NCI-H1048 (cell line): ENCODE measurements at places on chromosomes 1 and 21.

DNA sequence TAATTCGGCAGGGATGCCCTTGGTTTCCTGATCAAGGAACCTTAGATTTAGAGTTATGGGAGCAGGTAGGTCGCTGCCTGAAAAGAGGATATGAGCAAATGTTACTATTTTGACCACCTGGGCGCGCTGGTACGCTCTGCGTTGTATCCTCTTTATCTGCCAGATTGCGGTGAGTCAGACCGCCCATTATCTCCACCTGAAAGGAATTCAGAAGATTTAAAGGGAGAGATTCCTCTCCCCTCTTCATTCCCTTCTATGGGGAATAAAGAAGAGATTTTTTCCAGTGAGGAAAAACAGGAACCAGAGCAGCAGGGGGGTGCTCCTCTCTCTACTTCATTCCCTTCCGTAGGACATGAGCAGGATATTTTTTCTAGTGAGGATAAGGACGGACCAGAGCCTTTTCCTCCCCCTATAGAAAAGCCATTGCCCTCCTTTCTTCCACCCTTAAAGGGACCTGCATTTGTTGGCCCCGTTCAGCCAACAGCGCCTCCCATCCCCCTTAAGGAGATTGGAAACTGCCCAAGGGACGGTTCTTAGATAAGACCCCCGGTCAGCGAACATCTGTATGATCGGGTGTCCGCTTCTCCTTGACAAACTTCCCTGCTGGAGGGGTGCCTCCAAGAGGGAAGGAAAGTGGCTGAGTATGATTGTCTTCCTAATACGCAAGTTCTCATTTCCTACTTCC, 34.1 kb downstream of the CLCA1 start:
- no peak for DNase-seq

DNA sequence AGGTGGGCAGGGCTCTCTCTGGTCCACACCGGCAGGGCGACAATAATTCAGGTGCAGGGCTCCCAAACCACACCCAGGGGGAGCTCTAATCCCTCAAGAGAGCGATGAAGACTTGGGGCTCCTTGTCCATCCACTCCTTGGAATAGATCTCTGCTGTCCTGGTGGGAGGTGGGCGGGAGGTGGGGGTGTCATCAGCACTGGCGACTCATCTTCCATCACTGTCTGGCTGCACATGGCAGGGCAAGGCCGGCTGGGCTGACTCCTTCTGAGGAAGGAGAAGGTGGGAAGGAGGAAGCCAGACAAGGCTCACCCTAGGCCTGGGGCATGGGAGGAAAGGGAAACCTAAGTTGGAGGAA, 29.3 kb downstream of the TNNT2 start:
- no peak for DNase-seq

GRCh38 chr1:94602802-94603625, 61.5 kb upstream of the F3 start:
- no peak for DNase-seq

GRCh38 chr1:12064073-12064969, 1.2 kb downstream of the TNFRSF8 start:
- DNase-seq: no peak

GRCh38 chr1:180947499-180947885, 34.8 kb downstream of the KIAA1614 start:
- DNase-seq: no peak

- no peak for DNase-seq
Measured at GRCh38 chr1:201945157-201945556, 1.2 kb downstream of the LMOD1 start.

DNA sequence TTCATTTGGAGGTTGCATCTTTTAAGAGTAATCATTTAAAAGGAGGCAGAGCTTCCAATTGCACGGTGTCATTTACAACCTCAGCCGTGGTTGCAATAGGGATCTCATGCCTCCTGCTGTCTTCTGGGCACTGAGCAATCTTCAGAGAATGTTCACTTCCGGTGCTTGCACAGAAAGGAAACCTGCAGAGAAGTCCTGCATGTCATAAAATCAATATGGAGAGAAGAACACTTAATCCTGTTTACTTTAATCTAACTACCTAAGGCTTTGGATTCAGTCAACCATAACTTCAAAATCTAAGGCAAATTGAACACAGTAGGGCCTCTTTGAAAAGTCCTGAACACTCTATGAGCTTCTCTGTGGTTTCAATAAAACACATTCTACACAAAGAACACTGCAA, 11.3 kb upstream of the MAP10 start:
- no peak for DNase-seq

DNA sequence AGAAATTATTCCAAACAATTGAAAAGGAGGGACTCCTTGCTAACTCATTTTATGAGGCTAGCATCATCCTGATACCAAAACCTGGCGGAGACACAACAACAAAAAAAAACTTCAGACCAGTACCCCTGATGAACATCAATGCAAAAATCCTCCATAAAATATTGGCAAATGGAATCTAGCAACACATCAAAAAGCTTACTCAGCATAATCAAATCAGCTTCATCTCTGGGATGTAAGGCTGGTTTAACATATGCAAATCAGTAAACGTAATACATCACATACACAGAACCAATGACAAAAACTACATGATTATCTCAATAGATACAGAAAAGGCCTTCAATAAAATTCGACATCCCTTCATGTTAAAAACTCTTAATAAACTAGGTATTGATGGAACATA, 440.1 kb downstream of the NUF2 start:
- no peak for DNase-seq

GRCh38 chr21:42027085-42027821, 17.1 kb upstream of the ZBTB21 start:
- no peak for DNase-seq

- no peak for DNase-seq
Measured at GRCh38 chr1:224739997-224740684, 124.0 kb downstream of the CNIH3 start.

DNA sequence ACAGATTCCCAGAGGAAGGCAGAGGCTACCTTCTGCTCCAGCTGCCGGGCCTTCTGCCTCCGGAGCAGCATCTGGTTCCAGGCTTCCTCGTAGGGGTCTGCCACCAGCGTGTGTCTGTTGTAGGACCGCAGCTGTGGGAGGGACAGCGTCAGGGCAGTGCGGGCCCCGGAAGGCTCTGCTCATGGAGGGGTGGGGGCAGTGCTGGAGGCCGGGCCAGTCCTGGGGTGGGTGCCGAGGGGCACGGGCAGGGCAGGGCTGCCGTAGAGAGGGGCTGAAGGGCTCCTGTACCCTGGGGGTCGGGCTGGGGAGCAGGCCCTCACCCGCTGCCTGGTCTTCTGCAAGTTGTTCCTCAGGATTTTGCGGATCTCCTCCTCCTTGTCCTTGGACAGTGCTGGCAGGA, 53.2 kb downstream of the SLC9A1 start:
- no peak for DNase-seq

GRCh38 chr1:217029281-217030157, 306.3 kb upstream of the ESRRG start:
- DNase-seq: no peak

GRCh38 chr21:40964691-40965090, 117.7 kb upstream of the DSCAM start:
- no peak for DNase-seq

GRCh38 chr1:166062421-166063070, 104.3 kb downstream of the FAM78B start:
- no peak for DNase-seq

DNA sequence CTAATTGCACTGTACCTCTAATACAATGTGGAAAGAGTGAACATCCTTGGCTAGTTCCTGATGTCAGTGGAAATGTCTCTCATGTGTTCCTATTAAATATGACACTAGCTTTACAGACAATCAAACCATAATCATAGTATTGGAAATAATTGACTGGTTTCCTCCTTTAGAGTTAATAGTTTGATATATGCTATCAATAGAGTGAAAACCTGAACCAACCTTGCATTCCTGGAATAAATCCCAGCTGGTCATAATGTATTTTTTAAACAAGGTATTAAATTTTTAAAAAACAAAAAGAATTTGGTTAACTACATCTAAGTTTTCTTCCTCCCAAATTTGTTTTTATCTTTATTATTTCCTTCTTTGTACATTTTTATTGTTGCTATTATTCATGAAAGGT, 226.1 kb downstream of the SLC45A1 start:
- DNase-seq: no peak

GRCh38 chr1:24345334-24345733, 26.2 kb downstream of the GRHL3 start:
- DNase-seq: no peak

DNA sequence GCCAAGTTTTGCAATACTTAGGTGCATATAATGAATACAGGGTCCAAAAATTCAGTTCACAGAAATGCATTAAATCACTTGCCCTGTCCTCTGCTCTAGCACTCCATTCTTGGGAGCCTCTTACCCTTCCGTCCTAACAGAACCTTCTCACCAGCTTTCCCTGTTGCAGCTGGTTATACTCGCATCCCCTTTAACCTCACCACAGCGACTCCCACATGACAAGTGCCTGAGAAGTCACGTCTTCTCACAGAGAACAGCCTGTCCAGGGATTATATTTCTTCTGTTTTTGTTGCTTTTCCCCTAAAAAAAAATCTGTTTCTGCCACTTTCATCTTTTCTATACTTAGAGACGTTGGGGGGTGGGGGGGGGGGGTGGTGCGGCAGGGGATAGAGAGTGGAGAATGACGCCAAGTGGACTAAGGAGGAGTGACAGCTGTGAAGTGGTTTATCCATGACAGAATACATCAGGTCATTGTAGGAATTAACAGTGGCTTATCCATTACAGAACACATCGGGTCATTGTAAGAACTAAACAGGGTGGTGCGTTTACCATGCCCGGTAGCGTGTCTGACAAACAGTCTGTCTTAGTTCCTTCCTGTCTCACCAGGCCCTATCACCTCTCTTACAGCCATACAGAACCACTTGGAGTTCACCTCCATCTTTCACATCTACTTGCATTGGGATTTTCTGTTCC, 117.6 kb downstream of the UBE2U start:
- DNase-seq: no peak

- DNase-seq: no peak
Measured at GRCh38 chr1:210394281-210394821, 65.6 kb downstream of the HHAT start.

DNA sequence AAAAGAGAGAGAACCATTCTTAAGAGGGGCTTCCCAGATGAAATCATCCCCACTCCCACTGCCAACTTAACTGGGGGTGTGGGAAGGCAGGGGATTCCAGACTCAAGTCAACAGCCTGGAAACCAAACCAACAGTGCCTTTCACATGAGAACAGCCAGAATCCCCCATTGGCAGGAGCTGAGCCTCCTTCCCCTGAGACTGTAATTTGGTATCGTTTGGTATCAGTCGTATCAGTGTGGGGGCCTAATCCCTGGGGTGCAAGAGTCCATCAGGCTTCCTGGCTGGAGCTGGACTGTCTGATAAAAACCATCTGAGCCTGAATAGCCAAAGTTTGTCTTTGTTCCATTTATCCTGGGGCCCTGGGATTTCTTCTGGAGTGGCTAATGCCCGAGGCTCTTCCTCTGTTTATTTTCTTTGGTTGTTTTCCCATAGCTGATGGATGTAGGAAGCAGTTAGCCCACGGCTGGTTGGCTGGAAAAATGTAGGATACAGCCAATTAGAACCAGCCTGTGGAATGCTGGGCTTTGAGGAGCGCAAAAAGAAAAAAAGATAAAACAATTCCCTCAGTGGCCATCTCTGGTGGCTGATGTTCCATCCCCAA, 84.6 kb downstream of the LAMC2 start:
- DNase-seq: no peak

GRCh38 chr21:14602382-14602958, 56.4 kb upstream of the SAMSN1 start:
- no peak for DNase-seq

DNA sequence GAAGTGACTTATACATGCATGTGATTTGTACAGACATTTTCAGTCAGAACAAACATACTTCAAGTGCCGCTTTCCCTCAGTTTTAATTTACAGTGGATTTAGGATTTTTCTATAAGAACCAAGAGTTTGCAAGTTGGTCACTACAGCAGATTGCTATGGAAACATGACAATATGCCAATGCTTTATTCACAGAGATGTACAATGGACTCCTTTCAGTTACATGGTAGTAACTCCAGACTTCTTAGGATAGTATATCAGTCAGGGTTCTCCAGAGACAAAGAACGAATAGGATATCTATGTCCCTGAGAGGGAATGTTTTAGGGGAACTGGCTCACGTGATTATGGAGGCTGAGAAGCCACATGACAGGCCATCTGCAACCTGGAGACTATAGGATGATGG, 27.4 kb downstream of the IFI44 start:
- no peak for DNase-seq

DNA sequence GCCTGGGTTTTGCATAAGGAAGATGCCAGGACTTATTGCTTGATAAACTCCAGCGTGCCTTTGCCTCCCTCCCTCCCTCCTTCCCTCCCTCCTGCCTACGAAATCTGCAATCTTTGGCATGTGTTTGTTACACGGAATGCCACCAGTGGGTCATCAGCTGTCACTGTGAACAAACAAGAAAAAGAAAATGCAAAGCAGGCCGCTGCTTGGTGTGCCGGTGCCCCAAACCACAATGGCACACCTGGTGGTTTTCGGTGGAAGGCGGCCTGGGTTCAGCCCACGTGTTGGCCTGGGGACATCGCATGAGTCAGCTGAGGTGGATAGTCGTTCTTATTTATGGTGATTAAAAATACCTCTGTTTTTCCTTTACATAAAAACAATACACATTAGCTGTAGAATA, 16.3 kb upstream of the IFNLR1 start:
- DNase-seq: no peak

DNA sequence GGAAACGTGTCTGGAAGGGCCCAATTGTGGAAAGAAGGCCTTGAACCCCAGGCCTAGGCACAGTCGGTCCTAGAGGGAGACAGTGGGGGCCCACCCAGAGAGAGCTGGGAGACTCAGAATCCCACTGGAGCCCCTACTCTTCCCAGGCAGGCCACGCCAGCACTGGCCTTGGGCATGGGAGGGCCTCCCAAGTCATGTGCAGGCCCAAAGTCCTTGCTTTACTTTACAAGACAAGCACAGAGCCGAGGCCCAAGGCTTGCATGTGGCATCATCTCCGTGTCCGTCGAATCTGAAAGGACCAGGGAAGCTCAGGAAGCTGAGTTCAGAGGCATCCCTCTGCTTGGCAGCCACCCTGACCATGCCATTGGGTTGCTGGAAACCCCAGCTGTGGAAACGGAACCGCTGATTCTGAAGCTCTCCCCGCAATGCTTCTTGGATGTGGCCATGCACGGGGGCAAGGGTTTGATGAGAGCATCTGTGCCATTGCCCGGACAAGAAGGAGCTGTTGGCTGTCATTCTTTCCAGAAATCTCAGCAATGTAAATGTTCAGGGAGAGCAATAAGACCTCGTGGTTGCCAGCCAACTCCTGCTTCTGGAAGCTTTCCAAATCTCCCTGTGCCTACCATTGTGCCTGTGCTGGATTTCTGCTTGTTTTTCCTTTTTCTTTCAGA, 32.8 kb downstream of the ABCG1 start:
- no peak for DNase-seq
